ENCODE measurements at places on chromosomes 7 and 10.

GRCh38 chr10:78894841-78895195 lies 173.9 kb upstream of the ZMIZ1 start:
- DNase-seq = no peak

DNA sequence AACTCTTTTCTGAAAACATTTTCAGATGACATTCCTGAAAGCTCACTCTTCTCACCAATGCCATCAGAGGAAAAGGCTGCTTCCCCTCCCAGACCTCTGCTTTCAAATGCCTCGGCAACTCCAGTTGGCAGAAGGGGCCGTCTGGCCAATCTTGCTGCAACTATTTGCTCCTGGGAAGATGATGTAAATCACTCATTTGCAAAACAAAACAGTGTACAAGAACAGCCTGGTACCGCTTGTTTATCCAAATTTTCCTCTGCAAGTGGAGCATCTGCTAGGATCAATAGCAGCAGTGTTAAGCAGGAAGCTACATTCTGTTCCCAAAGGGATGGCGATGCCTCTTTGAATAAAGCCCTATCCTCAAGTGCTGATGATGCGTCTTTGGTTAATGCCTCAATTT lies 16.5 kb downstream of the ANLN start:
- no peak for DNase-seq

GRCh38 chr7:1170741-1171501 lies 10.9 kb upstream of the ZFAND2A start:
- no peak for DNase-seq

GRCh38 chr7:2508327-2509215 lies 11.0 kb upstream of the LFNG start:
- no peak for DNase-seq

DNA sequence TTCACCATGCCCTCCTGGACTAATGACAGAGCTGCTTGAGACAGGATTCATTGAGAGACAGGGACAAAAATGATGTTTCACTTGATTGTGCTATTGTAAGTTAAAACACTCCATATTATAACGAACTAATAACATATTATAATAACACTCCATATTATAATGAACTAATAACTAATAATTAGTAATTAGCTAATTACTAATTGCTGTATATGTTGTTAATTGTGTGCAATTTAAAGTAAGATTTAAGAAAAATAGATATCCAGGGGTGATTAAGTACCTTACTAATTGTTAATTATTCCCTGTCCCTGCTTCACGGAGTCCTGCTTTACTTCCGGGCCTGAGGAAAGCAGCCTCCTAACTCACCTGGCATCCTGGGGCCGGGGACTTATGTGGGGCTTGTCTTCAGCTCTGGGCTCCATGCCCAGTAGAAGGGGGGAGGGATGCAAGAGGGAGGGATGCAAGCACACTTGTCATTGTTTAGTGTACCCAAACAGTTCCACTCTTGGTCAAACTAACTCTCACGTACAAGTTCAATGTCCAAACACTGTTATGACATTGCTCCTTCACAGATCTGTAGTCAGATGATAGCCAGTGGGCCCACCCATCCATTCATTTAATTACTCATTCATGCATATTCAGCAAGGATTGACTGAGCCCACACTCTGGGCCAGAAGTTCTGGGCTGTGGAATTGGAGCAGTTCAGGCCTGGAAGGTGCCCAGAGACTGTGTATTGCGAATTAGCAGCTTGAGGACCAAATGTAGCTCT lies 53.8 kb downstream of the COL13A1 start:
- DNase-seq = no peak

DNA sequence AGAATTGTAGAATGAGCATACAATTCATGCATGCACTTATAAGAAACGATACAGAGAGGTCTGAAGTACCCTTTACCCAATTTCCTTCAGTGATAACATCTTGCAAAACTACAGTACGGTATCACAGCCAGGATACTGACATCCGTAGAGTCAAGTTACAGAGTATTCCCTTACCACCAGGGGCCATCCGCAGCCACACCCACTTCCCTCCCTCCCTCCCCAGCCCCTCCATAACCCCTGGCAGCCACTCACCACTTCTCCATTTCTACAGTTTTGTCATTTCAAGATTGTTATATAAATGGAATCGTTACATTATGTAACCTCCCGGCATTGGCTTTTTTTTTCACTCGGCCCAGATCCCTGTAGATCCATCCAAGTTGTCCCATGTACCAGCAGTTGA lies 113.6 kb upstream of the RET start:
- no peak for DNase-seq

DNA sequence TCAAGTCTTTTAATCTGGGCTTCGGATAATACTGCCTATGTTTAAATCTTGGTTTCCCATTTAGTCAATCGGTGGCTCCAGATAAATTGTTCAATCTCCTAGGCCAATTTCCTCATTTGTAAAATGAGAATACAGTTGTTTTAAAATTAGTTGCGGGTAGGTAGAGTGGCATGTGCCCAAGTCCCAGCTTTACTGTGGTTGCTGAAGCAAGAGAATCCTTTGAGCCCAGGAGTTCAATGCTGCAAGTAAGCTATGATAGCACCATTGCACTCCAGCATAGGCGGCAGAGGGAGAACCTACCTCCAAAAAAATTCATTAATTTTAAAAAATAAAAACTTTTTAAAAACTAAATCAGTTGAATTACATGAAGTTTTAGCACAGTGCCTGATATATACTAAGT lies 7.3 kb downstream of the RNF216 start:
- no peak for DNase-seq

DNA sequence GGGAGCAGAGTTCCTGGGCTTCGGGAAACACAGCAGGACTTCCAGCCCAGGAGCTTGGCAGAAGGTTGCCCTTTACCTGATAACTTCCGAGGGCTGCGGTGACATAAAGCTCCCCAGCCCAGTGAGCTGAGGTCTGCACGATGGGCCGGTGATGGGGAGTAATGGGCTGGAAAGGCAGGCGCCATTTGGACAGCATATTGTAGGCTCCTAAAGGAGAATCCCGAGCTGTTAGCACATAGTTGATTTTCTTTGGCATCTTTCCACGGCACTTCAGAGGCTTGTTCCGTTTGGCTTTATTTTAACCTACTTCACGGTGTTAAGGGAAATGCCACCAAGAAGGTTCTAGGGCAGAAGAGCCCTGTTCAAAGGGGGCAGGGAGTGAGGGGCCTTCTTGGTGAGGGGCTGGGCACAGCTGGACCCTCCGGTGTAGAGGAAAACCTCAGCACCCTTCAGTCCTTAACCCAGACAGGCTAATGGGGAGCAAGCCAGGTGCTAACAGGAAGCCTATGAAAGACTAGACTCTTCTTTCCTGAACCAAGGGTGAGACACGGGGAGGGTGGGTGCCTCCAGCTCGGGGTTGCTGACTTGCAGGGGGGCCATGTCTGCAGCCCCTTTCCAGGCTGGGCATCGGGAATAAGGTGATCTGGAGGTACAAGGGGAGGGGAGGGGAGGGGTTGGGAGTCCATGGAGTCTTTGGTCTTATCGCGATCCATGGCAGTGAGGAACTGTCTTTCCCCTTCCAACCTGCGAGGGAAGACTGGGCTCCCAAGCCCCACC lies 347.7 kb downstream of the GLRX3 start:
- DNase-seq = no peak

DNA sequence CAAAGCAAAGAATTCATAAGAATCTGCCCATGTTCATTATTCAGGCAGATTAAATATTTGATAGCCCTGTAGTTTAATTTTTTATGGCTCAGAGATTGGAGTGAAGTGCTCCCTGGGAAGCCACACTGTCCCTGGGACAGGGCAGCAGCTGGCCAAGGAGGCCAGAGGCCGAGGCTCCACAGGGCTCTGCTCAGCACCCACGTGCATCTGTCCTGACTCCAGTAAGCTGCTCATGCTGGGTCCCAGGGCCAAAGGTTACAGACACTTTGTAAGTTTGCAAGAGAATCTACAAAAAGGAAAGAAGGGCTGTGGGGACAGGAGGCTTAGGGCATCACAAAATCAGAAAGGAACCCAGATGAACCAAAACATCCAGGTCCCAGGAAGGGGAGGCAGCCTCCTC lies 155.5 kb downstream of the KCNMA1 start:
- no peak for DNase-seq

DNA sequence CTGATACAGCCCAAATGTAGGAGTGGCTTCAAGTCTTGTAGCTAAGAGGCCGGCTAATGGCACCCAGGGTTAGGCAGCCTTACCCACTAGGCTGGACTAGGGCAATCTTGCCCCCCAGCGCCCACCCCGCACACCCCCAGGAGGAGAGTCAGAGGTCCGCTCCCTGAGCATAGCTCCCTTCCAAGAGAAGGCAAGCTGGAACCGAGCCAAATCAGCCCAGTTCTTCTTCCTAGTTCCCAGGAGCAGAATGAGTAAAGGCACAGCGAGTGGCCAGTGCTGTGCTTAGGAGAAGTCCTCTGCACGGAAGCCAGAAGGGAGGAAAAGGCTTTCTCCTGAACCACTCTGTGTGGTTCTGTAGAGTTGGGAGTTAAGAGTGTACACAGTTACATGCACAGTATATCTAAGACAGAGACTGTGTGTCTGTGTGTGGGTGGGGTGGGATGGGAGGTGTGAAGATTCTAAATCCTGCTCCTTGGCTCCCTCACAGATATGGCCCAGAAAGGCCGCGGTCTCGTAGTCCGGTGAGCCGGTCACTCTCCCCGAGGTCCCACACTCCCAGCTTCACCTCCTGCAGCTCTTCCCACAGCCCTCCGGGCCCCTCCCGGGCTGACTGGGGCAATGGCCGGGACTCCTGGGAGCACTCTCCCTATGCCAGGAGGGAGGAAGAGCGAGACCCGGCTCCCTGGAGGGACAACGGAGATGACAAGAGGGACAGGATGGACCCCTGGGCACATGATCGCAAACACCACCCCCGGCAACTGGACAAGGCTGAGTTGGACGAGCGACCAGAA lies 59.7 kb upstream of the PDCD4 start:
- DNase-seq = no peak

DNA sequence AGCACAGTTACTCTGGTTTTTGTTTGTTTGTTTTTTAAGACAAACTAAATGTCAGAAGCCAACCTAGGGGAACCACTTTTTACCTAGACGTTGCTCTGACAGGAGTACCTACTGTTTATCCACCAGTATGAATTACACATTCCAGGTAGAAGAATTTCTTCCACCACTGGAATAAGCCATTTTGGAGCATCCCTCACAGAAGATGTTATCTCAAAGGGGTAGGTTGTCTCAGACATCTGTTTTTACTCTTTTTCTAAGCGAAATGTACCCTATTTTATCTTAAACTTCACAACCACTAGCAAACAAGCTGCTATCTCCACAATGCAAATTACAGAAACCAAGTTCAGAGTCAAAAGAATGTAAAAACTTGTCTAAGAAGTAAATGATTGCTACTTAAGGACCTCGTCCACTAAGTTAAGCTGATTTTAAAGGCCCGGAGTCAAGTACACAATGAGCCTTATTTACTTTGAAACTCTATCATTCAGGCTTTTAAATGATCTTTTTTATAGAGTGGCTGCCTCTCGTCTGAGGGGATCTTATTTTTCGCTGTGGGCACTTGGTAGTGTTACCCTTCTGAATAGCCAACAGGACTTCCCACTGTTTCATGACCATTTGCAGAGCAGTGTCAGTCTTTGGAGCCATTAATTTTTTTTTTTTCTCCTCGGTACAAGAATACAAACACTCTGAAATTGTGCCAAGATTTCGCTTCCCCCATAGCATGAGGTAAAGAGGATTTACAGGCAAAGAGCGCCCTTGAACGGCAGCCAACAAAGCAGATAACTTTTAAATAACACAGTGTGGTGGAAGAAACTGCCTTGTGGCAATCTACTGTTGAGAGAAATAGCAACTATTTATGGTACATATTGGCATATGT lies 15.7 kb upstream of the ARMC3 start:
- DNase-seq = no peak

GRCh38 chr7:3056234-3057065 lies 12.8 kb upstream of the CARD11 start:
- DNase-seq = no peak
